Upper lobe of left lung (tissue), 6 donors: ENCODE measurements at places on chromosomes 5 and 9.
A peak's percentile ranks its signal among the peaks of the same experiment; 100 is the strongest.

- H3K27ac ChIP-seq: no peak overlapping the region
- H3K4me1 ChIP-seq: no peaks in the 10 kb centered on the region
- DNase-seq: no peak
- no peak overlapping the region for H3K4me3 ChIP-seq
These were observed 105.1 kb downstream of the DEPDC1B start for GRCh38 chr5:60594715-60595477.

DNA sequence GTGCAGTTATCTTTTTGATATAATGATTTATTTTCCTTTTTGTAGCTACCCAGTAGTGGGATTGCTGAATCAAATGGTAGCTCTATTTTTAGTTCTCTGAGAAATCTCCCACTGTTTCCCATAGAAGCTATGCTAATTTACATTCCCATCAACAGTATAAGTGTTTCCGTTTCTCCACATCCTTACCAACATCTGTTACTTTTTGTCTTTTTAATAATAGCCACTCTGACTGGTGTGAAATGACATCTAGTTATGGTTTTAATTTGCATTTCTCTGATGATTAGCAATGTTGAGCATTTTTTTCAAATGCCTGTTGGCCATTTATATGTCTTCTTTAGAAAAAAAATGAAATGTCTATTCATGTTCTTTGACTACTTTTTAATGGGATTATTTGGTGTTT lies 94.7 kb downstream of the SERINC5 start:
- H3K4me3 ChIP-seq: no peak overlapping the region
- H3K4me1 ChIP-seq: no peaks in the 10 kb centered on the region
- no peaks in the 10 kb centered on the region for H3K27me3 ChIP-seq
- no peaks in the 10 kb centered on the region for H3K36me3 ChIP-seq
- no peak overlapping the region for H3K27ac ChIP-seq

GRCh38 chr9:61673664-61674381 lies 484.0 kb downstream of the SPATA31A7 start:
- H3K36me3 ChIP-seq: no peaks in the 10 kb centered on the region
- no peak overlapping the region for H3K4me3 ChIP-seq
- no peak overlapping the region for H3K27ac ChIP-seq
- H3K4me1 ChIP-seq: no peaks in the 10 kb centered on the region
- no peaks in the 10 kb centered on the region for H3K27me3 ChIP-seq

DNA sequence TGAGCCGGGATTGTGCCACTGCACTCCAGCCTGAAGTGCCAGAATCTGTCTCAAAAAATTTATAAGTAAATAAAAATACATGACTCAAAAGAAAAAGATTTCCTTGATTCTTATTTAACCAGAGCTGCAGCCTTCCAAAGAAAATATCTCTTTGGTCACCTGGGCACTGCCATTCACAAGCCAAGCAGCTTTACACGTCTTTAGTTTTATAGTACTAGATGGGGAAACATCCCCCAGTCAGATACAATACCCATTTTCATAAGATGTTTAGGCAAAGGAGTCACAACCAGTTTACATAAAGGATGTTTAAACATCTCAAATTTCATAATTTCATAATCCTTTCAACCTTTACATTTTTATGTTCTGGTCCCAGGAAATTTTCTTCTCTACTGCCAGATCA lies 13.7 kb upstream of the OXCT1 start:
- no peaks in the 10 kb centered on the region for H3K4me1 ChIP-seq
- H3K36me3 ChIP-seq: no peaks in the 10 kb centered on the region
- H3K27me3 ChIP-seq: no peaks in the 10 kb centered on the region
- DNase-seq: no peak

- H3K36me3 ChIP-seq: no peaks in the 10 kb centered on the region
- no peaks in the 10 kb centered on the region for H3K27me3 ChIP-seq
- no peak for DNase-seq
- no peak overlapping the region for H3K4me3 ChIP-seq
- H3K27ac ChIP-seq: no peak overlapping the region
- no peaks in the 10 kb centered on the region for H3K4me1 ChIP-seq
These were observed 302.8 kb downstream of the EBF1 start for GRCh38 chr5:158796812-158797497.

DNA sequence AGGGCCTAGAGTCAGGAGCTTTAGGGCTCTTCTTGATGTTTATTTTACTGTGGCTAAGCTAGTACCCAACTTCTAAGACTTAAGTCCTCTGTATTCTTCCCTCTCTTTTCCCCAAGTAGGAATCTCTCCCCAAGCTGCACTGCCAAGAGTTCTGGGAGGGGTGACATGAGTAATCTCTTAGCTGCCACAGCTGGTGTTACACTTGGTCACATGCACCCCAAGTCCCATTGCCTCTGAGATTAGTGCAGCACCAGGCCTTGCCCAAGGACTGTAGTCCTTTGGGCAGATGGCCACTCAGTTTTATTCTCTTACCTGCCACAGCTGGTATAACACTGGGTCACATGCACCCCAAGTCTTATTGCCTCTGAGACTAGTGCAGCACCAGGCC lies 114.7 kb upstream of the RIOK2 start:
- no peak overlapping the region for H3K27ac ChIP-seq
- no peaks in the 10 kb centered on the region for H3K27me3 ChIP-seq
- H3K36me3 ChIP-seq: no peaks in the 10 kb centered on the region
- no peak overlapping the region for H3K4me3 ChIP-seq
- no peaks in the 10 kb centered on the region for H3K4me1 ChIP-seq

- H3K36me3 ChIP-seq: no peaks in the 10 kb centered on the region
- no peak overlapping the region for H3K27ac ChIP-seq
- H3K4me1 ChIP-seq: no peaks in the 10 kb centered on the region
These were observed 21.5 kb upstream of the IDNK start for GRCh38 chr9:83601463-83601862.

GRCh38 chr5:151624476-151624875 lies 33.3 kb upstream of the FAT2 start:
- no peak overlapping the region for H3K4me3 ChIP-seq
- H3K36me3 ChIP-seq: no peaks in the 10 kb centered on the region
- H3K4me1 ChIP-seq: no peaks in the 10 kb centered on the region
- no peaks in the 10 kb centered on the region for H3K27me3 ChIP-seq

DNA sequence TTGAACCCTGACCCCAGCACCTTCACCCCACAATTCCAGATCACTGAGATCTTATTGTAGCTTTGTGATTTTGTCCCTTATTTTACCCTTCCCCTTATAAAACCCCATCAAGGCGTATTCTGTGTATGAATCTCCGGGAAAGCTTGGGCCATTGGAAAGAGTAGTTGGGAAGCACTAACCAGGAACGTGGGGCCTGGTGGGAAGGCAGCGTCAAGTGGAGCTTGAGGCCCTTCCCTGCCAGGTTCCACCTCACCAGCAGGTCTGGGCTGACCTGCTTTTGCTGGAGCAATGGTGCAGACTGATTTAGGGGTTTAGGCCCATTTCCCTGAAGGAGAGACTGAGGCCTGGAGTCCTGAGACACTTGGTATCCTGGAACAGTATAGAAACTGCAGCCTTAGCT lies 9.3 kb downstream of the PHF2 start:
- H3K36me3 ChIP-seq: no peaks in the 10 kb centered on the region
- DNase-seq: no peak
- H3K4me1 ChIP-seq: peaks cover 45% of the 10 kb centered on the region
- H3K27me3 ChIP-seq: no peaks in the 10 kb centered on the region
- peak overlapping the region; percentile 5 for H3K27ac ChIP-seq
- H3K4me3 ChIP-seq: no peak overlapping the region

GRCh38 chr9:127407492-127407843 lies 10.5 kb downstream of the SLC2A8 start:
- no peaks in the 10 kb centered on the region for H3K27me3 ChIP-seq
- DNase-seq: no peak
- H3K4me1 ChIP-seq: no peaks in the 10 kb centered on the region
- no peak overlapping the region for H3K4me3 ChIP-seq
- H3K27ac ChIP-seq: no peak overlapping the region

- H3K27ac ChIP-seq: peak overlapping the region; percentile 67
- no peaks in the 10 kb centered on the region for H3K27me3 ChIP-seq
- H3K36me3 ChIP-seq: no peaks in the 10 kb centered on the region
- DNase-seq: no peak
These were observed 91.0 kb downstream of the AOPEP start for GRCh38 chr9:94817291-94818177.

DNA sequence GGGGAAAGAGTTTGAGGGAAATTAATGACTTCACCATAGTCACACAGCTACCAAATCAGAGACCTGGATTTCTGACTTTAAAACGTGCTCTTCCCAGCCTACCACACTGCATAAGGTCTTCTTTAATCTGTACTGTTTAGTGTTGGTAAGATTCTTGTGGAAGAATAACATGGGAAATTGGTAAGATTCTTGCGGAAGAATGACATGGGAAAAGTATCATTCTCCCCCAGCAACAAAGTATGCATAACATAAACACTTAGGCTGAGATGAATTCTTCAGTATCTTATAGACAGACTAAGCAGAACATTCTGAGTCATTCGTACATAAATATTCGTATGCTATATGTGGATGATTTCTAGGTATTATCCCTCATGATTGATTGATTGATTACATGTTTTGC lies 170.4 kb downstream of the FOCAD start:
- no peak overlapping the region for H3K4me3 ChIP-seq
- H3K4me1 ChIP-seq: no peaks in the 10 kb centered on the region
- H3K27me3 ChIP-seq: no peaks in the 10 kb centered on the region
- no peak for DNase-seq
- no peaks in the 10 kb centered on the region for H3K36me3 ChIP-seq

GRCh38 chr5:88322785-88323184 lies 54.1 kb upstream of the TMEM161B start:
- no peaks in the 10 kb centered on the region for H3K36me3 ChIP-seq
- no peak overlapping the region for H3K4me3 ChIP-seq
- no peak overlapping the region for H3K27ac ChIP-seq
- no peaks in the 10 kb centered on the region for H3K27me3 ChIP-seq
